ENCODE measurements at places on chromosomes 2 and 18.

DNA sequence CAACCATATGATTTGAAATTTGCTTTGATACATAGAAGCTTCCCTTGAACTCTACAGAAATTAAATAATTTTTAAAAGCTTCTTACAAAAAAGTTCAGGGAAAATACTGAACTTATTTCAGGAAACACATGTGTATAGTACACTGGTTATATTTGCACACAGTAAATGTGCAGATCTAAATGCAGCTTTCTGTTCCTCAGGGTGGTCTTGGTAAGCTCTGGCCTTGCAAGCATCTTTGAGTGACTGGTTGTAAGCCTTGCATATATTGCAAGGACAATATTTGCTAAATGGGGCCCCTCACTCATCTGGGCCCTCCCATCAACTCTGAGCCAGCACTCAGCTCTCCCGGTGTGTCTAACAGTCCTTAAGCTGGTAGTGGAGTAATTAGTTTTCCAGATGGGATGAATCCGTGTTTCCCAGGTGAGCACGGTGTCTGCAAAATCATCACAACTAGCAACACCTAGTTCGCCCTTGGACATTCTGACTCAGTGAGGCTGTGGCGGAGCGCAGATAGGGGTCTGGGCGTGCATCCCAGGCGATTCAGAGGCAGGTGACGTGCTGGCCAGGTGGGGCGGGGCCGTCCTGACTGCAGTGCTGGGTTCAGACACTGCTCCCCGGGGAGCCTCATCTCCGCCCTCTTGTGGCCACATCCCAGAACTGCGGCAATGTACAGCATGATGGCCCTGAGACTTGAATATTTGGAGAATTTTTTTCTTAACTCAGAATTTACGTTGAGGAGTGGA is 149.6 kb downstream of the MBP start:
- DNase-seq: peak; percentile 83

GRCh38 chr18:75375341-75375740 is 52.2 kb downstream of the SMIM21 start:
- DNase-seq: no peak

- no peak for DNase-seq
These were observed 45.8 kb downstream of the TAF4B start for GRCh38 chr18:26271917-26272549.

DNA sequence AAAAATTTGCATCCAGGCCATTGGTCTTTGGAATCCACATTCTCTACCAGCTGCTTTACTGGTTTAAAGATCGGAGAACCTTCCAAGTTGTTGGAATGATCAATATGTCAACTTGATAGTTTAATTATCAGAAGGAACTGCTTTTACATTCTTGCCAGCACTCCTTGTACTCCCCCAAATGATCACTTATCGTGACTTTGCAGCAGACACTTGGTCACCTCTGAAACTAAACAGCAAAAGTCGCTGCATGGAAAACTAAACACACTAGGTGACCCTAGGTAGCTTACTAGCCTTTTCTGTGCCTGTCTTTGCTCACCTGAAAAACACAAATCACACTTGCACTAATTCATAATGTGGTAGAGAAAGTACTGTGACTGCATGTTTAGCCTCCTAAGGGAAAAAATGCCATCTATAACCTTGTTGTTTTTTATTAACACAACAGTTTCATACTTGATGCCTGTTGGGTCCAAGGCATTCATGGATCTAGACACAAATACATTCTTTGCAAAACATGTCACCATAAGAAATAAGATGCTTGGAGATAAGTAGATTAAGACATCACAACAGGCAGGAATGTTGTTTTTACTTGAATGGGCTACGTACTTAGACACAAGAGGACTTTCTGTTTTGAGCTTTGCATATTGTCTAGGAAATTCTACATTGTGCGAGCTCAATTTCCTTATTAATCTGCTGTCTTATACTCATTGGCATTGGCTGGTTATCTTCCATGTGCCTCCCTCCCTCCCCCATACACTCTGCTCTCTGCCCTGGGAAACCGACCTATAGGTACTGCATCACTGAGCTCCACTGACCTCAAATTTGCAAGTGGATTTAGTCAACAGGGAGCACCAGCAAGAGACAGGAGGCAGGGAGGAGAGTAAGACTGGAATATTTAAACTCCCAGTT is 219.1 kb upstream of the STK17B start:
- DNase-seq: no peak

- DNase-seq: no peak
These were observed 2.6 kb upstream of the TBC1D8 start for GRCh38 chr2:101153787-101154186.

DNA sequence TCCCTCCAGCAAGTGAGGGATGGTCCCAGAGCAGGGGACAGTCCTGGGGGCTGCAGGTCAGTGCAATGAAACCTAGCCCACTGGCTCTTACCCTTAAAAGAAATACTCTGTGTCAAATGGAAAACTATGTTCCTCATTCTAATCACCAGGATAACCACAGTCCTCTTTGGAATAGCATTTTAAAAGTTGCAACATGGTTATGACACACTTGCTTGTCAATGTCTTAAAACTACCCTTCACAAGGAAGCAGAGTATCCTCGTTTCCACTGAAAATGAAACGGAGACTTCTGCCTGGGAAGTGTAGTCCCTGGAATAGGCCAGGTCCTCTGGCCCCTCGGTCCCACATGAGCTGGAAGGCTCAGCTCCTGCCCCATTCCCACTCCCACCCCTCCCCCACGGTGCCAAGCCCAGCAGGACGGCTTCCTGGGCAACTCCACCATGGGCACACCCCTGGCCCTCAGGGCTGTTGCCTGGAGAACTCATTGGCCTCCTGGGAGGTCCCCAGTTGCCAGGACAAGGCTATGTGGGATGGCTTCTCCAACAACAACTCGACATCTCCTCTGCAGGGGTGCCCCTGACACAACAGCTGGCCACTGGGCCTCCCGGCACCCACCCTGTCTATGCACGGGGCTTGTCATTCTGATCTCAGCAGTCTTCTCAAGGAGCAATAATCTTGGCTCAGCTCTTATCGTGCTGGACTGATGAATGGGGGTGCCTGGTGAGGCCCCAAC is 38.3 kb upstream of the ST3GAL5 start:
- no peak for DNase-seq

GRCh38 chr2:120291401-120292311 is 39.0 kb downstream of the RALB start:
- no peak for DNase-seq

DNA sequence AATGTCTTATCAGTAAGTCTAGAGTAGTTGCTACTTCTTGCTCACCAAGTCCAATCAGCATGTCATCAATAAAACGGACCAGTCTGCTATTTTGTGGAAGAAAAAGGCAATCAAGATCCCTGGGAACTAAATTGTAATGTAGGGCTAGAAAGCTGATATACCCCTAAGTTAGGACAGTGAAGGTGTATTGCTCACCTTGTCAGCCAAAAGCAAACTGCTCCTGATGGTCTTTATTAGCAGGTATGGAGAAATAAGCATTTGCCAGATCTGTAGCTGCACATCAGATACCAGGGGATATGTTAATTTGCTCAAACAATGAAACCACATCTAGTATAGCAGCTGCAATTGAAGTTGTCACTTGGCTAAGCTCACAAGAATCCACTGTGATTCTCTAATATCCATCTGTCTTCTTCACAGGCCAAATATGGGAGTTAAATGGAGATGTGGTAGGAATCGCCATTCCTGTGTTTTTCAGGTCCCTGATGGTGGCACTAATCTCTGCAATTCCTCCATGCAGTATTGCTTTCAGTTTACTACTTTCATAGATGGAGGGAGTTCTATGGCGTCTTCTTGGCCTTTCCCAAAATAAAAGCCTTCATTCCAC is 75.0 kb downstream of the TMEM237 start:
- no peak for DNase-seq

GRCh38 chr2:111617299-111618225 is 266.4 kb downstream of the ANAPC1 start:
- DNase-seq: no peak

- no peak for DNase-seq
These were observed 96.5 kb upstream of the BOD1L2 start for GRCh38 chr18:57050310-57050949.

DNA sequence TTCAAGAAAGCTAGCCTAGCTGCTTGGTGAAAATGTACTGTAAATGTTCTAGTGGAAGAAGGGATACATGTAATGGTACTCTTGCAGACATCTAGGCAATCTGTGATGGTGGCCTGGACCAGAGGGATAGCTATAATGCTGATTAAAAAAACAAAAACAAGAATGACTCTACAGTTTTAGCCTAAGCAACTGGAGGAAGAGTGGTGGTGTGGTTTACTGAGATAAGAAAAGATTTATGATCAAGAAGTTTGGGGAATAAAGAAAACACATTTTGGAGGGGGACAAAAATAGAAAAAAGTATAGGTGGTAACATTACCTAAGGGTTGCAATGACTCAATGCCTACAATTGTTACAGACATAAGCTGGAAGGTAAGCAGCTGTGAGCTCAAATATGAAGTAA is 1080.7 kb upstream of the CELF4 start:
- no peak for DNase-seq

DNA sequence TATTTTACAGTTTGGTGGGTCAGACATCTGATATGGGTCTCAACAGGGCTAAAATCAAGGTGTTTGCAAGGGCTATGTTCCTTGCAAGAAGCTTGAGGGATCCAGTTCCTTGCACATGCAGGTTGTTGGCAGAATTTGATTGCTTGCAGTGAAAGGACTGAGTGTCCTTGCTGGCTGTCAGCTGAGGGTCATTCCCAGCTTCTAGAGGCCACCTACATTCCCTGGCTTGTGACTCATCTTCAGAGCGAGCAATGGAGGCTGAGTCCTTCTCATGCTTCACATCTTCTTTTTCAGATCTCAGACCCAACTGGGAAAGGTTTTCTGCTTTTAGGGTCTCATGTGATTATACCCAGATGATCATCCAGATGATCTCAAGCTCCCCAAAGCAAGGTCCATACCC is 12.4 kb downstream of the MEX3C start:
- DNase-seq: no peak

GRCh38 chr18:60247103-60247502 is 125.5 kb downstream of the MC4R start:
- DNase-seq: no peak

- no peak for DNase-seq
These were observed 4.8 kb upstream of the UGGT1 start for GRCh38 chr2:128086244-128086643.

GRCh38 chr2:37883518-37883917 is 41.6 kb upstream of the RMDN2 start:
- no peak for DNase-seq

GRCh38 chr2:236131073-236131692 is 37.0 kb downstream of the GBX2 start:
- DNase-seq: no peak

GRCh38 chr2:232009639-232010274 is 48.2 kb downstream of the DIS3L2 start:
- DNase-seq: no peak

- no peak for DNase-seq
These were observed 180.7 kb downstream of the BABAM2 start for GRCh38 chr2:28071221-28071620.

DNA sequence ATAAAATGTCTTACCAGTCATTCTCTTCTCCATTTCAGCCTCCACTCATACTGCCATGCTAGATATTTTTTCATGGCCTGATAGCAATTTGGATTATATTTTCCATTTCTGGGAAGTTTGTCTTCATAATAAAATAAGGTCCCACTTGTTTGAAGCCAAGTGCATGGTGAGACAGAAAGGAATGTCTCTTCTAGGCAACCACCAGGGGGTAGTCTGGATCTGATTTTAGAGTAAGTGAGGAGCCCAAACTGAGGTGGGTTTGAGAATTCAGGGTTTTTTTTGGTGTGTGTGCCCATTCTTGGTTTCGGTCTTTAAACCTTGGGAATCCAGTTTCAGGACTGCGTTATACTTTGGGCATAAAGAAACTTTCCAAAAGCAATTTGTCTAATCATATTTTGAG is 315.5 kb downstream of the RPRM start:
- DNase-seq: peak; percentile 10

GRCh38 chr2:236663287-236664101 is 93.9 kb downstream of the ACKR3 start:
- no peak for DNase-seq

GRCh38 chr2:69947325-69947931 is 14.0 kb downstream of the ASPRV1 start:
- DNase-seq: peak; percentile 42

DNA sequence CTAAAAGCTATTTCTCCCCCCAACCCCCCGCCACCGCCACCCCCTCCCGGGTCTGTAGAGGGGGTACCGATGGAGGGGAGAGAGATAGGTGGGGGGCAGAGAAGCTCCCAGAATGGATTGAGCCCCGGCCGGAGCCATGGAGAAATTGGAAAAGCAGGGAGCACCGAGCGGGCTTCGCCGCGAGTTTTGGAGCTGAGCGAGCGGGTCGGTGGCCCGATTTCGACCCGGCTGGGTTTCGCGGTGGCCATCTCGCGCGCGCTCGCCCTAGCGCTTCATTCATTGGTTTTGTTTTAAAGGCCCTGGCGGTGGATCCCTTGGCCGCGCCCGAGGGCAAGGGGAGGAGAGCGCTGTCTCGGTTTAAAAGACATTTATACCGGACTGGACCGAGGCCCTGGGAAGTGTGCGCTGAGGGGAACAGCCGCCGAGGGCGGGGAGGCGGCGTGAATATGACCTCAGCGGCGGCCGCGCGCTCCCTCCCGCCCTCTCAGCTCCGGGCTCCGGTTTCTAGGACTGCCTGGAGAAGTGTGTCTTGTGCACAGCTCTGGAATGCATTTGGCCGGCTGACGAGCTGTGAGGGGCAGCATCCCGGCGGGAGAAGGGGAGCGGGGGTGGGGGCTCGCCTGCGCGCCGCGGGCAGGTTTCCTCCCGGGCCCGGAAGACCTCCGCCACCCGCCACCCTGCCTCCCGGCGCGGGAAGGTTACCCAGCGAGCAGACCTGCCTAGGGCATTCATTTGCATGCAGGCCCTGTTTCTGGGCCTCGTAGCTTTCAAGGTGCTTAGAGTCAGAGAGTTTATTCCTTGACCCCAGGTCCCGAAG is 1.7 kb upstream of the SMAD7 start:
- peak; percentile 63 for DNase-seq

DNA sequence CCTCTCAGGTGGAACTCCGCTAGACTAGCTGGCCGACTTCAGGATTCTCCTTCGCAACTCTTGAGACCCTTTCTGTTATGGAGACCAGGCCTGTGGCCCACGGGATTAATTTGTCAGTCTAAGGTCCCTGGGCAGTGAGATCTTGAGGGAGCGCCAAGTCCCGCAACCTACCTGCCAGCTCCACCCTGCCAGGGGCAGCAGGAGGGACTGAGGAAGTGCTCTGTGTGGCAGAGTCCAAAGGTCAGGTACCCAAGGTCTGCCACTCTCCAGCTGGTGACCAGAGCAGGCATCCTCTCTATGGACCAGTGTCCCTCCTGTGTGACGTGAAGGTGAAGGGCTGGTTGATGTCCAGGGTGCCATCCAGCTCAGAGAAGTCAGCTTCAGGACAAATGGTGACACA is 4.3 kb upstream of the SPATA3 start:
- no peak for DNase-seq

Data from CD4-positive, alpha-beta T cell treated with Interleukin-1 beta for 1 hour (primary cell).